Naive thymus-derived CD4-positive, alpha-beta T cell (primary cell): ENCODE measurements at places on chromosomes 2 and 18.

DNA sequence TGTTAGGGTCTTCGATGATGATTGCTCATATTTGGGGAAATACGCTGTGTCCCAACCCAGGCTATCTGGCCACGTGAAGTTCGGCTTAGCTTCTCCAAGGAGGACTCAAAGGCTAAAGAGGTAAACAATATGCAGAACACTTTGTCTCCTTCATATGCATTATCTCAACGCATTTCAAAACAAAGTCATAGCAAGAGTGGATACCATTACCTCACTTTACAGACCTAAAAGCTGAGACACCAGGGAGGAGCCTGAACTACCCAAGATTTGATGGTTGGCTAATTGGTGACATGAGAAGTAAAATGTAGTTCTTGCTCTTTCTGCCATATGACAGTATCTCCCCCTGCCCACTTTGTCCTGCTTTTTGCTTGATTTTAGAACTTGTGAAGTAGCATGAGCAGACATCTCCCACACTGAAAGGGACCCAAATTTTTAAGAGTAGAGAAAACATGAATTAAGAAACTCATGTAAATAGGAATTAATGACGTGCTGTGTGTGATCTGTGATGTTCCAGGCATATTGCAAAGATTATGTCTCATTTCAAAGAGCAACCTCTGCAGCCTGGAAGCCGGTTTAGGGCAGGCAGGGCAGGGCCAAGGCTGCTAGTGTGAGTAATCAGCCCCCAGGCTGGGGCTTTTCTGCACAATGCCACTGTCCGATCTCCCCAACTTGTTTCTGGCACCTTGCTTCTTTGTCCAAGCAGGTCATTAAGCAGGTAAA lies 144.5 kb downstream of the BCL11A start:
- DNase-seq, result no peak

DNA sequence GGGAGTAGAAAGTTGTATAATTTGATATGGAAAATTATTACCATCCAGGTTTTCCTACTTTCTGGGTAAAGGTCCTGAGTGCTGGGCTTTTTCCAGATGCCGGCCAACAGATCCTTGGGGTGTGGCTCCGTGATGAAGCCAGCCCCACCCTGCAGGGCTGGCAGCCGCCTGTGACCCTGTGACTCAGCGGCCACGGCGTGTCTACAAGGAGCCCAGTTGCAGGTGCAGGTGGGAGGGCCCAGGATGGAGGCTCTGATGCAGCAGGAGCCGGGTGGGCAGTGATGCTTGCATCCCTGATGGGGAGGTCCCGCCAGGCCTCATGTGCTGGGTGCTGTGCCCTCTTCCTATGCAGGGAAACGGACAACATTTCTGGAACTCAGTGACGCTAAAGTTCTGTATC lies 96.0 kb upstream of the ALKAL2 start:
- DNase-seq, result no peak

DNA sequence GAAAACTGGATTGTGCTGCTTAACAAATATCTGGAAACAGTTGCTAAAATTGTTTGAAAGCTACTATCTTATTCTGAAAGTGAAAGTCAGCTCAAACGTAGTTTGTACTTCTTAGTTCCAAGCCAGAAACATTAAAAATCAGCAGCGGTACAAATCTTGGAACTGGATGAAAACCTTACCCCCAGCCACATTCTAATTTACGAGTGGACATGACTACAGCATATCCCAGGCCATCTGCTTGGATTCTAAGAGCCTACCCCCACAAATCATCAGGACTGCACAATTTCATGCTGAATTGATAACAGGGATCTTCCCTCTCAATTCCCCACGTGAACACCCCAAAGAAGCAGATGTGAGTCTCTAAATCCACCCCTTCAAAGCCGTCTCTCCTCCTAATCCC lies 158.7 kb upstream of the NCKAP5 start:
- DNase-seq, result no peak

GRCh38 chr2:29106980-29107388 lies 8.2 kb upstream of the CLIP4 start:
- DNase-seq, result no peak

- no peak for DNase-seq
Observed at GRCh38 chr2:167331636-167332232, 443.5 kb downstream of the XIRP2 start.

DNA sequence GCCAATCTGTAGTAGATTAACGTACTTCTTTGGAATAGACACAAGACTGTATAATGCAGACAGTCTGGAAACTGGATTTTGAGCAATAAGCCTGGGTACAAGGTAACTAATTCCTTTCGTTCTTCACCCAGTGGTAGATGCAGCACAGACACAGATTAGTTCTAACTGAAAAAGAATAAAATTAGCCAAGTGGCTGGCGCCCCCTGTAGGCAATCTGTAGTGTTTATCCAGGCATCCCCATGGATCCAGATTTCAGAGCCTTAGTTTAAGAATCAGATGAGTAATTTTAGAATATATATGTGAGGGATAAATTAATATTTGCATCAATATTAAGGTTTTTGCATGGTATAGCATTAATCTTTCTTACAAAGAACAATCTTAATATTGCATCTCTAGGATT lies 563.9 kb downstream of the DCC start:
- no peak for DNase-seq

DNA sequence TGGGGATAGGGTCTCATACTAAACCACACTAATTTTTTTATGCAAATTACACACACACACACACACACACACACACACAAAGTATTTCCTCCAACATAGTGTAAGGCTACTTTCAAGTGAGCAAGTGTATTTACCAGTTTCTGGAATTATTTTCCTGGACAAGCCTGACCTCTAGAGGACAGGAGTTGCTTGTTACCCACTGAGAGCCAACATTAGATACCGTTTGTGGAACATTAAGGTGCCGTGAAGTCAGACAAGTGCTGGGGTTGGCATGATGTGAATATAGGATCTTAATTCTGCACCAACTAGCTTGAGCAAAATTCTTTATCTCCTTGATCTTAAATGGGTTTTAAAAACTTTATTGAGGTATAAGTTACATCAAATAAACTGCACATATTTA lies 39.3 kb upstream of the SERPINB2 start:
- no peak for DNase-seq

DNA sequence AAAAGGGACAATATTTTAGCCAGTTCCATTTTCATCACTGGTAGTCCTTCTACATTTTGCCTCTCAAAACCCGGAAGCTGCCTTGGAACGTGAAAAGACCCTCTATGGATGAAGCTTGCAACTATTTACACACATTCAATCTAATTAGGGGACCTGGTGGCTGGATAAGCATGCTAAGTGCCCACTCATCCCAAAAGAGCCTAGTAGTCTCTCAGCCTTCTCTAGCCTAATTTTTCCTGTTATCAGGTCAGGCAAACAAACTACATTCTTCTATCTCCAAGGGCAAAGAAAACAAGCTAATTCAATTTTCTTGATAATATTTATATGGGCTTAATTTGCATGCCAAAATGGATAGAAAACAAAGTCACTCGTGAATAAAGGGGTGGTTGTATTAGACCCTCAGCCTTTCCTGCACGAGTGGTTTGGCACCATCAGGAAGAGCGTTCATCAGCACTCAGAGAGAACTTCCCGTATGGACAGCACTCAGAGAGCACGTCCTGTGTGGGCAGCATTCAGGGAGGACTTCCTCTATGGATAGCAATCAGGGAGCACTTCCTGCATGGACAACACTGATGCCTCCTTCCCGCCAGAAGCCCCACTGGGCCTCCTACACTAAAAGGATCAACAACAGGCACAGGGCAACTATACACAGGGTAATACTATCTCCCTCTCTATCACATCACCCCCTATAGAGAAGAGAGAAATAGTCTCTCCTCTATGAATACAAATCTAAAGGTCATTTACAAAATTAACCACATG lies 122.2 kb downstream of the RBMS1 start:
- no peak for DNase-seq

GRCh38 chr2:128413718-128414341 lies 95.2 kb upstream of the HS6ST1 start:
- DNase-seq, result no peak

GRCh38 chr18:57004366-57005121 lies 142.3 kb upstream of the BOD1L2 start:
- DNase-seq, result no peak

- no peak for DNase-seq
Observed at GRCh38 chr2:236574000-236574399, 4.4 kb downstream of the ACKR3 start.

DNA sequence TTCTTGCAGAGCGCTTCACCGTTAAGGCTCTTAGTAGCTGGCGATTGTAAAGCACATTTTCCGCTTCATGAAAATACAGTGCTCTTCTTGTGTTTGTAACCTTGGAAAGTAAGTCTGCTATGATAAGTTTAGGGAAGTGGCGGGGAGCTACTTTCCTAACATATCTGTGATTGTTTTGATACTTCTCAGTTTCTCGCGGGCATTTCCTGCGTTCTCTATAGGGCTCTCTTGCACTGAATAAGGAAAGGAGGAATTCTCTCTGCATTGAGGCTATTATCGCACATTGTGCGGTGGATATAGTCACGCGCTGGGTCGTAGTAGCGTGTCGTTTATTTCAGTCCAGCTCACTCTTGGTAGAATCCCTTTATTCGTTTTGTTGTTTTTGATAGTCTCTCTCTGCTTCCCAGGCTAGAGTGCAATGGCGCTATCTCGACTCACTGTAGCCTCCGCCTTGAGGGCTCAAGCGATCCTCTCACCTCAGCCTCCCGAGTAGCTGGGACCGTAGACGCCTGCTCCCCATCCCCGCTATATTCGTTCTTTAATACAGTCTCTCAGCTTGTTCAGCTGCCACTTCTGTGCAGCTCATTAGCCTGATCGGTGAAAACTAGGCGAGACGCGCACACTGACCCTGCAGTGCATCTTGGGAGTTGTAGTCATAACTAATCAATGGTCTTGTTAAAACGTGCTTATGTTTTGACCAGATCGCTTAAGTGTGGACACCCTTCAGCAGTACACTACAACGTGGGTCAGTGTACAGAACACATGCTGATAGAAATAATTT lies 1.0 kb upstream of the PPP4R3B start:
- peak; percentile 53 for DNase-seq

DNA sequence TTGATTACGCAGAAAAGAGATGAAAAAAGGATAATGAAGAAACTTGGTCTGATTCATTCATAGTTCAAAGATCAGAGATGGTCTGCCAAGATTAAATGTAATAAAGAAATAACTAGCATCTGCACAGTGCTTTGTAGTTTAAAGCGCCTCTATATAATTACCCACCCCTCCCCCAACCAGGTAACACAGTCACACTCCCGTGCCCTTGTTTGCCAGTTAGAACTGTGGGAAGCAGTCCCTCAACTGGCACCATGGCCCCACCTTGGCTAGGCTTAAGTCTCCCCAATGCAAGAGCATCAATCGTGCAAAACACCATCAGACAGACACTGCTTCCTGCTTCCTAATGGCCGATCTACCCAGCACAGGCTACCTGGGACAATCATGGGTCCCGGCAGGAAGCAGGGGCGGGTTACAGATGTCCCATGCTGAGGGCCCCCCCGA lies 11.6 kb downstream of the ADCY3 start:
- DNase-seq, result no peak

GRCh38 chr18:62682371-62682770 lies 33.0 kb upstream of the PHLPP1 start:
- no peak for DNase-seq

DNA sequence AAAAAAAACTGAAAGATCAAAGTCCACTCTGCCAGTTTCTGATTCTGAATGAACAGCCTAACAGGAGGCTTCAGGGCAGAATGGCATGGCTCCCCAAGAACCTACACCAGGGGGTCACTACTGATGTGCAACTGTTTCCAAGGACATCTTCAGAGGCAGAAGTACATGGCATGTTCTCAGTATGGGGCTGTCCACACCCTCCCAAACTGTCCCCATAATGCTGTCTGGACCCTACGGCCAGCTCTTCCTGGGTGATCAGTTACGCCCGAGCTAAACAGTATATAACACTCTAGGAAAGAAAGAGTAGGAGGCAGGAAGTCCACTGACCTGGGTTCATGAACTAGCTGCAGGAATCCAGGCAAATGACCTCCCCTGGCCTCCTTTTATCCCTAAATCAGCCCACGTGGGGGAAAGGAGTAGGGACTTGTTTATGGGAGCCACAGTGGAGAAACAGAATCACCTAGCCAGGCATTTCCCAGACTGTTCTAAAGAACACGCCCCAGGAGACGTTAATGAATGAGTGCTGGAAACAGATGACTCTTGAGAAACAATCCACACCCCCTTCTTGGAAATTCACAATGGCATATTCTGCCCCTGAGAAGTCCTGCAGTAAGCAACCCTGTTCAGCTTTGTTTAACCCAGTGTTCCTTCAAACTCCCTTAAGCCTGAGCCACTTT lies 2.5 kb downstream of the TMBIM1 start:
- no peak for DNase-seq

DNA sequence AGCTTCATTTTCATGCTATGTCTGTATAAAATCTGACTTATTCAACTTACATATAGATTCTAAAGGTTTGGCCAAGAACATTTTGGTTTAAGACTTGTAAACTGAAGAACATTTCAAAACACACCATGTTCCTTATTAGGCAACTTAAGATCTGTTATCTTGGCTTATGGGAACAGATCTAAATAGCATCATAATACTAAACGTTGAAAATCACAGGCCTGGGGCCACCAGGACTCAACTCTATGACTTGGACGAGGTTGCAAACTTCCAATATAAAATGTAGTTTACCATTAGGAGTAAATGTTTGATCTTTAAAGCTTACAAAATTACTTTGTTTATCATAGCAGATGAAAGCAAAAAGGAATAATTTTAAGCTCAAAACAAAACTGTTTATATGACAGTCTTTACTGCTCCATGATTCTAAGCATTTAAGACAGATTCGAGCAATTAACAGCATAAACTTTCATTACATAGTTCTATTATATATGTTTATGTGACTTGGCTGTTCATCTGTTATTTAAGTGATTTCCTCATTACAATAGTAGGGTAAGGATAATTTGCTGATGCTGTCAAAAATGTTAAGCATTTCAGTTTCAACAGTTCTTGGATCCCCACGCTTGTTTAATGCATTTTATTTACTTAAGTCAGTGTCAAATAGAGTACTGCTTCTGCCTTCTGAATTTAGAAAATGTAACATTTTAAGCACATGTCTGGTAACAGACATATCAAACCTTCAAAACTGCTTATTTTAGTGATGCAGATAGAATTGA lies 8.3 kb downstream of the TCF4 start:
- DNase-seq, result no peak

DNA sequence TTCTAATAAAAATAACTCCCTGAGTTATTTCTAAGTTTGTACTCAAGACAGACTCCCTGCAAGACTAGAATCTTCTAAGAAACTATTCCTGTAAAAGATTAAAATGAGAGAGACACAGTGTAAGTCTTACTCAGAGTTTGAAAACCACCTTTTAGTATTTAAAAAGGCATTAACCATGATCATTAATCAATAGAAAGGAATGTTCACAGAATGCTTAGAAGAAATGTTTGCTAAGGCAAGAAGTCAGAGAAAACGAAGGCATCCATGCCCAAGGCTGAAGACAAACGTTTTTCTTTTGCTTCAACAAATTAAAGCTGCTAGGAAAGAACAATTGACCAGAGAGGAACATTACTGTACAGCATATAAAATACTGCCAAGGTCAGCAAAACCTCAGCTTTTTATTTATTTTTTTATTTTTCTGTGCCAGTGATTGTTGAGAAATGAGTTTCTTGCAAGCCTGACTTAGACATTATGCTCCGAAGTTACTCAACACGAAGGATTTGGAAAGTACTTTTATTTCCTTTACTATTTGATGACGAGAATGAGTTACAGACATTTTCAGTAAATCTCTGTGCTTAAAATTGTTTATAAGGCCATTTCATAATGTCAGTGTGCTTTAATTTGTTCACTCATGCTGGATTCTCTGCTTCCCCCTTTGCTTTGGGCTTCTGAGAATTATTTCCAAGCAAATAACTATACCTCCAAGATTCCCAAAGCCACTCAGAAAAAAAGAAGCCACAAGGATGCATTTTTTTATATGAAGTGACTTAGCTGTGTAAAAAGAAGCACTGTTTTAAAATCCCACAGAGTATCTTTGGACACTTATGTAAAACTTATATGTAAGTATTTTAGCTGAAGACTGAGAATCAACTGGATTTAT lies 20.5 kb downstream of the RND3 start:
- no peak for DNase-seq
